T follicular helper cell (primary cell): ENCODE measurements at places on chromosomes 2 and 18.

DNA sequence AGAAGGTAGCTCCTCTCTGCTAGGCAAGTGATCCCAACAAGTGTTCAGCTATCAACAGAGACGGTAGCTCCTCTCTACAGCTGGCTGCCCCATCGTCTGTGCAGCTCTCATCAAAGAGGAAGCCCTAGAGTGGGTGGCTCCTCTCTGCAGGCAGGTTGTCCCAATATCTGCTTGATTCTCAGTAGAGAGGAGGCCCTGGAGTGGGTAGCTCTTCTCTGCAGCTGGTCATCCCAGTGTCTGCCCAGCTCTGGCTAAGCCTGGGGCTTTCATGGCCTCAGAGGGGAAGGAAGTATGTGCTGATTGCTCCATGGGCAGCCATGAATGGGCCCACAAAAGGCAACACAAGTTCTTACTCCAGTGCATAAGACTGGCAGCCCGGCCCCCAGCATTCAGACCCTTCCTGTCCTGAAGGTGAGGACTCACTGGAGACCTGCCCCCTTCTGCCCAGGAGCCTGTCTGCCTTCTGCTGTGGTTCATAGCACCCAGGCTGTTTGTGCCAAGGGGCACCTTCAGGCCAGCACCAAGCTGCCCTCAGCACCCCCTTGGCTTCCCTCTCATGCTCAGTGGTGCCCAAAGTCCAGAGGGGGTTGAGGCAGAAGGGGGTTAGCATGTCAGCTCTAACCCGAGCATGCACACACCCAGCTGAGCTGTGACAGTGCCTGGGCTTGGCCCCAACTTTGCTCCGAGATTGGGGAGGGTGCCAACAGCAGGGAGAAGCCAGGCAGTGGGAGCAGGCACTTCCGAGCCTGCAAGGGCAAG, 48.9 kb downstream of the CCDC68 start:
- no peak for DNase-seq

GRCh38 chr2:203823173-203823572, 44.4 kb upstream of the CTLA4 start:
- no peak for DNase-seq

- no peak for DNase-seq
Measured at GRCh38 chr18:57060814-57061213, 86.1 kb upstream of the BOD1L2 start.

DNA sequence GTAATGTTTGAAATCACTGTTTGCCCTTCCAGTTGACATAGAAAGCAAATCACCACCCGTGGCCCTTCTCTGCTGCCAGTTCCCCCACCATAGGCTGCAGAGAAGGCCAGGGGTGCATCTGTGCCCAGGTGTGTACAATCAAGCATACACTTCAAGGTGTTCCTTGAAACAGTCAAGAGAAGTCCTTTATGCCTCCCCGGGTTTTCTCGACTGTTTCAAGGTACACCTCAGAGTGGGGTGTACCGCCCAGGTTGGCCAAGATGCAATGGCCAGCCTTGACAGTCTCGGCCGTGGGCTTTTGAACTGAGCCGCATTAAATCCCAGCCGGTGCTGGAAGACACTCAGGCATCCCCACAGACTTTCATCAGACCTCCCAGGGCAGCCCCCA, 21.0 kb upstream of the ATP9B start:
- DNase-seq, result no peak

DNA sequence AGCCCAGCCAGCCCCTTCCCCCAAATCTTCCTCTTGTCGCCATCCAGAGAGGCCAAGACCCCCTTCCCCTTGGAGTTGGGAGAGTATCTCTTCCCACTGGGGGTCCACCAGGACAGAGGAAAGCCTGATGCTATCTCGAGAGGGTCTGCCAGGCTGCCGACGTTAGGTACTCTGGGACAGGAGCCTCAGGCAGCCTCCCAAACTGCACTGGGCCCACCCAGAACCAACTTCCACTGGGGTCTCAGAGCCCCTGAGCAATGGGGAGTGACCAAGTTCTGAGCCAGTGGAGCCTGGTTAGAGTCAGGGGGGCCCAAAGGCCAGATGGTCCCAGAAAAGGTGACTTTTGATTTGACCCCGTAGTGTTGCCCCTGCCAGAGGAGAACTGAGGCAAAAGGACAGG, 189.1 kb downstream of the INHBB start:
- DNase-seq, result no peak
